Activated CD4-positive, alpha-beta T cell treated with anti-CD3 and anti-CD28 coated beads for 36 hours (primary cell): ENCODE measurements at places on chromosomes 1 and 21.

GRCh38 chr1:4837752-4838151 is 183.3 kb downstream of the AJAP1 start:
- H3K4me1 ChIP-seq: no peaks in the 10 kb centered on the region
- H3K36me3 ChIP-seq: no peaks in the 10 kb centered on the region
- peaks cover 6% of the 10 kb centered on the region for H3K27me3 ChIP-seq
- H3K4me3 ChIP-seq: no peak overlapping the region
- no peak overlapping the region for H3K27ac ChIP-seq

- DNase-seq: no peak
- H3K4me1 ChIP-seq: no peaks in the 10 kb centered on the region
- H3K4me3 ChIP-seq: no peak overlapping the region
- H3K27me3 ChIP-seq: peaks cover 3% of the 10 kb centered on the region
- no peak overlapping the region for H3K27ac ChIP-seq
Observed at GRCh38 chr21:34737115-34737514, 68.3 kb downstream of the CLIC6 start.

DNA sequence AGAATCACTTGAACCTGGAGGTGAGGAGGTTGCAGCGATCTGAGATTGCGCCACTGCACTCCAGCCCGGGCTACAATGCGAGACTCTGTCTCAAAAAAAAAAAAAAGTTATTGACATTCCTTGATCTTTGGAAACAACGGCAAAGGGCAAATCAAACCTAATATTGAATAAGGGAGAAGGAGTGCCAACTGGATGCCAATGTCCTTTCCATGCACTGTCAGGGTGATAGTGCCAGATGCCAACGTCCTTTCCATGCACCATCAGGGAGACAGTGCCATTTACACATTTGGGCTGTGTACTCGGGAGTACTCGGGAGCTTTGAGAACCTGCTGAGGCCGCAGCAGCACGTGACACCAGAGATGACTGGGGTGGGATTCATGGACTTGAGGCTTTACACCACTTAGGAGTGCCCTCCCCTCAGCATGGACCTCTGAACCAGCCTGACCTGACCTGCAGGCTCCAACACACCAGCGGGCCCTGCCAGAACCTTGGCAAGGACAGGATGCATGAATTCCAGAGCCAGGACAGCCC is 34.5 kb upstream of the SOD1 start:
- no peak overlapping the region for H3K4me3 ChIP-seq
- peaks cover 6% of the 10 kb centered on the region for H3K4me1 ChIP-seq
- DNase-seq: no peak
- H3K27me3 ChIP-seq: peaks cover 1% of the 10 kb centered on the region
- H3K36me3 ChIP-seq: no peaks in the 10 kb centered on the region
- H3K27ac ChIP-seq: no peak overlapping the region

GRCh38 chr21:31211836-31212235 is 132.2 kb downstream of the TIAM1 start:
- peaks cover 36% of the 10 kb centered on the region for H3K36me3 ChIP-seq
- H3K4me1 ChIP-seq: peaks cover 4% of the 10 kb centered on the region
- H3K27ac ChIP-seq: no peak overlapping the region
- no peaks in the 10 kb centered on the region for H3K27me3 ChIP-seq
